ENCODE measurements at places on chromosomes 6 and 20.

GRCh38 chr6:157110607-157111006, 212.7 kb downstream of the TMEM242 start:
- DNase-seq: no peak

GRCh38 chr20:23455639-23456038, 3.0 kb upstream of the CST11 start:
- no peak for DNase-seq

DNA sequence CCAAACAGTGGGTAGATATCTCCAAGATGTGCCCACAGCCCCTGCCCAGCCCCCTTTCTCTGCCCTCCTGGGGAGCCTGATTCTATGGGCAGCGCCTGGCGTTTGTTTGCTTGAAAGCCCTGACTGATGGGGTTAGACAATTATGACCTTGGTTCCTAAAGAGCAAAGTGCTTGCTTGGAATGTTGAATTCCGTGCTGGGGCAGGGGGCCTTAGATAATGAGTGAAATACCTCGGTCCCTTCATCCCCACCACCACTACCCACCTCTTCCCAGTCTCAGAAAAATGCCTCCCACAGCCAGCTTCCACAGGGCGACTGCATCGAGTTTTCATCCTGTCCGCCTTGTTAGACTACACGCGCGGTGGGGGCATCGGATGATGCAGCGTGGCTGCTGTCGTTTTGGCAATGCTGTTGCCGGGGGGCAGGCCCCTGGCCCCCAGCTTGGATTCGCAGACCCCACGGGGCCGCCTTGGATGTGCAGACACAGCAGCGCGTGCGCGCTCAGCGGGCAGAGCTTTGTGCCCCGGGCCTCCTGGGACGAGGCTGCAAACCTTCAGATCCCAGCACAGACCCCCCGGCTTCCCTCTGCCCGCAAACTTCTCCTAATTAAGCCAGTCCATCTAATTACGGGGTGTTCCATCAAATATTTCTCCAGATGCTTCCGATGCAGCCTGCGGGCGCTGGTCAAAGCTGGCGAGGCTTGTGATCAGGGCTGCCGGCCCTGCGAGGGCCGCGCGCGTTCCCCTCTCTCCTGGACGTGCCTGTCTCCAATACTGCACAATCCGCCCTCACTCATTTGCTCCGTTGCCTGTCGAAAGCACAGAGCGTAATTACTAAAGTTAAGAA, 86.1 kb downstream of the LINC00237 start:
- no peak for DNase-seq

DNA sequence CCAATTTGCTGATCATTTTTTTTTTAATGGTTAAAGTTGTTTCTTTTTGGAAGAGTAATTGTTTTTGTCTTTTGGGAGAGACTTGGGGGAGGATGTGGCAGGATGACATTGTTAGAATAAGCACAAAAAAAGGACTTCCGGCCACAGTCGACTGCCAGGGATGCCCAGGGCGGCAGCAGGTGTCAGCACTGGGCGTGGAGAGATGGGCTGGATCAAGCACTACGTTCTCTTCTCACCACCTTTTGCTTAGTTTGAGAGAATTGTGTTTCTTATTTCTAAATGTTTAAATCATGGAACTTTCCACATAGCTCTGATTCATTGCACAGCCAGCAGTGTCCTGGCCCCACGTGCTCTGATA, 104.6 kb upstream of the FRMD1 start:
- DNase-seq: no peak

GRCh38 chr20:46512943-46513844, at the start of gene ZNF334:
ZNF334 (minus strand) TSS chr20:46513559; CDS start chr20:46512102, 1,457 bp downstream.
- DNase-seq: no peak

GRCh38 chr20:36065427-36065998, 89.0 kb upstream of the EPB41L1 start:
- no peak for DNase-seq

Measured in hematopoietic multipotent progenitor cell treated with erythropoietin and hydrocortisone succinate and interleukin-3 and kit ligand, for 15 days (in vitro differentiated cells).